IPS DF 19.7 (cell line): ENCODE measurements at places on chromosomes 13 and 19.

DNA sequence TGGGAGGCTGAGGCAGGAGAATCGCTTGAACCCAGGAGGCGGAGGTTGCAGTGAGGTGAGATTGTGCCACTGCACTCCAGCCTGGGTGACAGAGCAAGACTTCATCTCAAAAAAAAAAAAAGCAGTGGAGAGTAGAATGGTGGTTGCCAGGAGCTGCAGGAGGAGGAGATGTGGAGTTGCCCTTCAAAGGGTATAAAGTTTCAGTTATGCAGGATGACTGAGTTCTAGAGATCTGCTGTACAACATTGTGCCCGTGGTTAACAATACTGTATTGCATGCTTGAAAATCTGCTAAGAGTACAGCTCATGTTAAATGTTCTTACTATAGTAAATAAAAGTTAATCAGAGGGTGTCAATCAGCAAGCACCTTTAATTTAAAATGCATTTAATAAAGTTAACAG lies 28.4 kb upstream of the LATS2 start:
- DNase-seq, result no peak

DNA sequence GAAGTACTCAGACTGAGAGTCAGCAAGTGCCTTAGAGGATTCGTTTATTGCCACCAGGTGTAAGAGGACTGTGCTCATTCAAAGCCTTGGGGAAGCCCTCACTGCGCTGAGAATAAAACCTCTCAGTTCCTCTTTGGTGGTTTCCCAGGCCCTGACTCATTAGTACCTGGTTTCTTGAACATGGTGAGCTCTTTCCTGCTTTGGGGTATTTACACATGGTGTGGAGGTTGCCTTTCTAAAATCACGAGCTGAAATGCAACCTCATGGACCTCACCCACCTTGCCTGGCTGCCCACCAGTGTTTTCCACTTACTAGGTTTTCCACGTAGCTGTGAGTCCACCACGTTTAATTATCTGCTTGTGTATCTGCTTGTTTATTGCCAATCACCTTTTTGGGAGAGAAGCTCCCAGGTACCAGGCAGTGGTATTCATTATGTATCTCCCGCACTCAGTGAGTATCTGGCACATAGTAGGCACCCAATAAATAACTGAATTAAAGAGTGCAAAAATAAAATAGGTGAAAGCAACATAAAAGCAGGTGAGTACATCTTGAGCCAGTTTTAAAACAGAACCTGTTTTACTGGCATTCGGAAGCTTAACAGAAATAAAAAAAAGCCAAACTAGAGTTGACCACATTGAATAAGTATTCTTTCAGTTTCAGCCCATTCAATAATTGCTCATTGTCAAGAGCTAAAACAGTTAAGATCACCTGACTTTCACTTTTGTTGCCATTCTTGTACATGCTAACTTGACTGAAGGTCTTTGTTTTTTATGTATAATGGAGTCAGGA lies 533.0 kb downstream of the MYO16 start:
- no peak for DNase-seq

GRCh38 chr19:45515081-45515624 lies 7.9 kb downstream of the VASP start:
- no peak for DNase-seq

- DNase-seq, result no peak
Observed at GRCh38 chr13:113558461-113558860, 26.1 kb upstream of the TFDP1 start.

DNA sequence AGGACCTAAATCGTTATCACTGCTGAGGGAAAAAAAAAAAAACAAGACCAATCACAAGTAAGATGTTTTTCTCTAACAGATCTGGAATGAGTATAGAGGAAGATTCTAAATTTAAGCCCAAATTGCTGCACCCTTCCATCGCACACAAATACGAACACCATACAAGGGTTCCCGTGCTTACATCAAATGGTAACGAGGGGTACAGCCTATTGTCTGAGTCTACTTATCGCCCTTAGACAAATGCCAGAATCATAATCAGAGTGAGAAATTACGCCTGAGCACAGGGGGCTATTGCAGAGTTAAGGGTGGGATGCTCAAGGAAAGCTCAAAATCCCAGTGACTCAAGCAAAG lies 603 bp downstream of the ZC3H13 start:
- no peak for DNase-seq

- no peak for DNase-seq
Observed at GRCh38 chr19:31103228-31103627, 246.0 kb downstream of the TSHZ3 start.

- peak; percentile 30 for DNase-seq
Observed at GRCh38 chr19:50465986-50466705, 10.2 kb upstream of the EMC10 start.

- DNase-seq, result no peak
Observed at GRCh38 chr19:55626350-55626749, 2.0 kb upstream of the ZNF784 start.

DNA sequence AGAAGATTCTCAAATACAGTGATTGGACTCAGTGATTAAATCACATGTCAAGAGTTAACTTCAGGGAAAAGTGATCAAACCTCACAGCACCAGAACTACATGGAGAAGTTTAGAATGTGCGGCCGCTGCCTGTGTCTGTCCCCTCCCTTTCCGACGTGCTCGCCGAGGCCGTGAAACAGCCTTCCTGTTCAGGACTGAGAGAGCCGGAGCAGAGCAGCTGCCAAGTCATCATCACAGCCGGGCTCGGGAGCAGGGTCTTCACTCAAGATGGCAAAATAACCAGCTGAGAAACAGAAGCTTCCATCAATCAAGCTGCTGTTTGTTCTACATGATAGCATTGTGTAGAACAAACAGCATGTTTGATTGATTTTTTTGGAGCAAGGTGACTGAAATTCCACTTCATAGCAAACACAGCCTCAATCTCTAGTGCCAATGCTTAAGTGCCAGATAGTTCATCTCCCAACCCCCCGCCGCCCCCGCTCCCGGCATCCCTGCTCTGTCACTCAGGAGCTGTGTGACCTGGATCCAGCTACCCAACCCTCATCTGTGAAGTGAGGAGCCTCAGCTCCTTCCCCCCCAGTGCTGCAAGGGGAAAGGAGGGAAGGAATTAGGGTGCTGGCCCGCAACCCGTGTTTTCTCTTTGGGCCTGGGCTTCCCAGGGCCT lies 70.6 kb downstream of the HSPH1 start:
- no peak for DNase-seq

DNA sequence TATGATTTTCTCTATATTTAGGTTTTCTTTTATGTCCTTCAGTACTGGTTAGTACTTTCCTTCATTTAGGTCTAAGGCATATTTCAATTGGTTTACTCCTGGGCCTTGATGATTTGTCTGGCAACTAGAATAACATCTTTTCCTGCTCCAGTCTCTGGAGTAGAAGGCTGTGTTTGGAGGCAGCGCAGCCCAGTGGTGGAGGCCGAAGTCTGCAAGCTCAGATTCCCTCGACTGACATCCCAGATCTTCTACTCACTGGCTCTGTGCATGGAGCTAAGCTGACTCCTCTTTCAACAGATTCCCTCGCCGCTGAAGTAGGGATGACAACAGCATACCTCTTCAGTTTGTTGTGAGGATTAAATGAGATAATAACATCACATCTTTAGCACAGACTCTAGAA lies 141.0 kb downstream of the RAP2A start:
- DNase-seq, result peak; percentile 25

- no peak for DNase-seq
Observed at GRCh38 chr13:109778102-109778542, 8.3 kb downstream of the IRS2 start.

DNA sequence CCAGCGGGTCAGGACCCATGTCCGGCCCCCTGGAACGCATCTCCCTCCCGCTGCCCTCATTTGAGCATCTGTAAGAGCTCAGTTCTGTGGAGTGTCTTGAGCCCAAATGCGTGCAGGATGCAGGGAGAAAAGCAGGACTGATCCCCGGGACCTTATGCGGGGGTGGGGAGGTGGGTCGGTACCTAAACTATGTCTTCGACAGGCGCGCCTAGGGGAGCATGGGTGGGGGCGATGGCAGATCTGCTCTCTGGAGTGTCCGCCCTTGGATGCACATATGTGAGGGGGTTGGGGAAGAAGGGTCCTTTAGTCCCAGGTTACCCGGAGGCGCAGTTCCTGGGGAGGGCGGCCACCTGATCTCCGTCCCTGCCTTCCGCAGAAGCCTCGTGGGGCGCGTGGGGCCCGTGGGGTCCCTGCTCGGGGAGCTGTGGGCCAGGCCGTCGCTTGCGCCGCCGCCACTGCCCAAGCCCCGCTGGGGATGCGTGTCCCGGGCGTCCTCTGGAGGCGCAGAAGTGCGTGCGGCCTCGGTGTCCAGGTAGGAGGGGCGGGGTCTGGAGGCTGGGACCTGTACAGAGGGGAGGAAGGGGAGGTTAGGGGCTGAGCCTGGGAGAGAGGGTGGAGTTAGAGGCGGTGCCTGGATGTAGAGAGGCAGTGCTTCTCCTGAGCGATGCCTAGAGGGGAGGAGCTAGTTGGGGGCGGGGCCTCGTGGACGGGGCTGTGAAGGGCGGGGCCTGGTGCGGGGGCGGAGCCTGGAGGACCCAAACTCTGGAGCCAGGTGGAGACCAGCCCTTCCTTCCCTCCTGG lies 2.9 kb downstream of the CILP2 start:
- peak; percentile 83 for DNase-seq

DNA sequence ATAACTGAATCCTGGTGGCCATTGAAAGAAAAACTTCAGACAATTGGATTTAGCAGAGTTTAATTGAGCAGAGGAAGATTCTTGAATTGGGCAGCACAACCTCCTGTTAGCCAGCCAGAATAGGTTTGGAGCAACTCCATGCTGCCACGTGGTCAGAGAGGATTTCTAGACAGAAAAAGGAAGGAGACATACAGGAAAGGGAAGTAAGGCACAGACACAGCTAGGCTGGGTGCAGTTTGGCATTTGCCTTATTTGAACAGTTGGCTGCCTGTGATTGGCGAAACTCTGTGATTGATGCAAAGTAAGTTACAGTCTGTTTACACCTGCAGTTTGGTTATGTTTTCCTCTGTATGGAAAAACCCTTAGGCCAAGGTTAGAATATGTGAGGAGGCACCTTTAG lies 85.8 kb upstream of the SPATA13 start:
- DNase-seq, result no peak

- DNase-seq, result peak; percentile 61
Observed at GRCh38 chr19:3573858-3574637, 1.3 kb downstream of the HMG20B start.

- DNase-seq, result no peak
Observed at GRCh38 chr13:113152984-113153809, 5.3 kb upstream of the PROZ start.

- DNase-seq, result no peak
Observed at GRCh38 chr19:5772416-5772815, 12.1 kb downstream of the PRR22 start.

GRCh38 chr13:39311619-39312018 lies 273.4 kb downstream of the NHLRC3 start:
- DNase-seq, result no peak

DNA sequence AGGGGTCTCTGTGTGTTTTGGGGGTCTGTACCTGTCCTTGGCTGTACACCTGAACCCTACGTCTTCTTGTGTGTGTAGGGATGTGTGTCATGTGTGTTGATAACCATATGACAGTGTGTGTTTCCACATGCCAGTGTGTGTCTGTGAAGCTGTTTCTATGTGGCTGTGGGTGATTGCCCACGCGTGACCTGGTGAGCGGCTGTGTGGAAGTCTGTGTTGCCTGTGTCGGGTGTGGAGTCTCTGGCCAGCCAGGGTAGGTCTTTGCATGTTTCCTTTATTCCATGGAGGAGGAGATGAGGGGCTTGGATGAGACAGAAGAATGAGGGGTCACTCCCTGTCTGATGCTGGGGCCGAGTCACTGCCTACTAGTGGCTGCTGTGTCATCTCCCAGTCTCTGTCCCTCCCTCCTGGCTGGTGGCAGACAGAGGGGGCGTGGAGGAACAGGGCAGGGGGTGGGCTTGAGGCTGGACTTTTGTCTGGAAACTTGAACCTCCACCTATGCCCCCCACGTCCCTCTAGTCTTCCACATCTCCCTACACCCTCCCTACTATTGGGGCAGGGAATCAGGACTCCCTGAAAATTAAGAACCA lies 2.8 kb upstream of the FOSB start:
- DNase-seq, result no peak

DNA sequence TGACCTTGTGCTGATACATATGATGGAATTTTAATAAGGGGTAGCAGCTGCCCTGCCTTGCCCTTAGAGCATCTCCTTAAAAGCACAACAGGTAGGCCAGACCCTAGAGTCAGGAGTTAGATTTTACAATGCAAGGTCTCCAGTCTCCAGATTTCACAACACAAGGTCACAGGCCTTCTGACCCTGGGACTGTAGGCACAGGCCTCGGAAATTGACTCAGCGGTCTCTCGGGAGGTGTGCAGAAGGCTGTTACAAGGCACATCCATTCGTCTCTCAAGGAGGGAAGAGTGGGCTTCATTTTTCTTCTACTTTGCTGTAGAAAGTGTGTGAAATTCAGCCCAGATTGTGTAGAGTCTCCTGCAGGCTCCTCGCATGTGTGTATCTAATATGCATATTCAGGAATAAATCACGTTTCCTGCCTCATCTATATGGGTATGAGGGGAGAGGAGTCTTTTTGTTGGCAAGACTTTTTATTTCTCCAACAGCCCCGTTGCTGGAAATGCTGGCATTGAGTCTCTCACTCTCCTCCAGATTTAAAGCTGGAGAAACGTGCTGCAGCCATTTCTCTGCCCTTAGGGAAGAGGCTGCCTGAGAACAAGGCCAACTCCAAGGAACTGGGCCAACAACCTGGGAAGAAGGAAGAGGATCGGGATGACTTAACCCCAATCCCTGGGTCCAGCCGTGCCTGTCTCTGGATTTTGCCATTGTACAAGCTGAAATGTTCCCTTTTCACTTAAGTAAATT lies 24.5 kb downstream of the UQCRFS1 start:
- no peak for DNase-seq

- DNase-seq, result no peak
Observed at GRCh38 chr19:7792281-7792680, 29.2 kb downstream of the CLEC4M start.

DNA sequence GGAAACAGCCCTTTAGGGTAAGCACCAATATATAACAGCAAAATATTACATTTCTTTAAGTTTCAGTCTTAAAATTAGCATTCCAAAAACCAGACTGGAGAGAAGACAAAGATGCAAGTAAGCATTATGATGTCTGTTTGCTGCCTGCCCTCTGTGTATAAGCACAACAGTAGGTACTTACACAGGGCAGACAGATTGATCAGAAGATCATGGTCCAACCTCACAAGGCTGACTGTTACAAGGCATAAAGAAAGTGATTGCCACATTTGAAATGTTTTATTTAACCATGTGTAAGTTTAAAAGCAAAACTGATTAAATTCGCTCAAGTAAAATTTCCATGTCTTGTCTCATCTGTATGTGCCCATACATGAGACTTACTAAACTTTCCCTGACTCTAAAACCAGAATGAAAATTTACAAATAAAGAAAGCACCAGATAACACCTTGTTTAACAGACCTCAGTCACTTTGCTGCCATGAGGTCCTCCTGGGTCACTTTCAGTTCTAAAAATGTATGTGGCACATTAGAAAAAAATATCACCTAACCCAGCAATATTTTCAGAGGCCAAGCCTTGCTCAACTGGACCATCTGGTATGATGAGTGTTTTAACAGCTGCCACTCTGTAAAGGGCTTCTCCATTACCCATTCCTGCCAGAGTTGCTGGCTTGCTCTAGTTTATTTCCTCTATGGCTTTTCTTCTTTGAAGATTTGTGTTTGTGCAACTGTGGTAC lies 297.0 kb downstream of the RBM26 start:
- DNase-seq, result no peak

GRCh38 chr13:22311734-22312404 lies 641.0 kb downstream of the FGF9 start:
- DNase-seq, result no peak

GRCh38 chr19:18205200-18205892 lies 1.5 kb upstream of the RAB3A start:
- DNase-seq, result no peak

GRCh38 chr19:54179921-54180461 lies 7.0 kb upstream of the TMC4 start:
- DNase-seq, result peak; percentile 90
